ENCODE measurements at places on chromosomes 1 and 21.
A peak's percentile ranks its signal among the peaks of the same experiment; 100 is the strongest.

GRCh38 chr1:157369808-157370521 is 182.3 kb downstream of the FCRL5 start:
- DNase-seq, result no peak

DNA sequence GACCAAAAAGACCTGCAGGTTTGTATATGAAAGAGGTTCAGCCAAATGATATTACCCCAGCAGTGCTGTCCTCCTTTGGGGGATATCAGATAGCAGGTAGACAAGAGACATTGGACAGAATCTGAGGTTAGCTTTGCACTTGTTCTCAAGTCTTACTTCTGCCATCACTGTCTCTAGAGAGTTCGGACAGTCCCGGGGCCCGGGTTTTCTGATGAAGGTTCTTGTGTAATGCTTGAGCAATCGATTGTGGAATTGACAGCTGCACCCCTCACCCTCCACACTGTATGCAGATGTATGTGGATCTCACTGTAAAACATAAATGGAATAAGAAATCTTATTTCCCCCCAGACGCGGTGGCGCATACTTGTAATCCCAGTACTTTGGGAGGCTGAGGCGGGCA is 56.2 kb upstream of the MORC3 start:
- DNase-seq, result no peak

- no peak for DNase-seq
These were observed 50.4 kb downstream of the RHOU start for GRCh38 chr1:228785366-228786330.

GRCh38 chr1:91173346-91173890 is 151.6 kb upstream of the ZNF644 start:
- DNase-seq, result no peak

DNA sequence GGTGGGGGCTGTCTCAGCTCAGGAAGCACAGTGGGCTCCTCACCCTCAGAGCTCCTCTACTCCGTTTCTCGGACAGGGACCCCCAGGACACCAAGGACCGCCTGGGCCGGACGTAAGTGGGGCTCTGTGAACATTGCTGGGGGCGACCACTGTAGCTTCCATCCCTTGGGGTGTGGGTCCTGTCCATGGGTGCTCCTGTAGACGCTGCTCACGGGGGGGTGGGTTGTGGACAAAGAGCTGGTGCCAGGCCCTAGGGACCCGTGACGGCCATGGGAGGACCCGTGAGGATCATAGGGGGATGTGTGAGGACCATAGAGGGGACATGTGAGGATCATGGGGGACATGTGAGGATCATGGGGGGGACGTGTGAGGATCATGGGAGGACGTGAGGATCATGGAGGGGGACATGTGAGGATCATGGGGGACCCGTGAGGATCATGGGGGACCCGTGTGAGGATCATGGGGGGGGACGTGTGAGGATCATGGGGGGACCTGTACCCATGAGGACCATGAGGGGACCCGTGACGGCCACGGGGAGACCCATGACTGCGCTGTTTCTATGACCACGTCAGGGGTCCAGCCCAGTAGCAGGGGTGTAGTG is 18.1 kb downstream of the COL6A1 start:
- DNase-seq, result no peak

DNA sequence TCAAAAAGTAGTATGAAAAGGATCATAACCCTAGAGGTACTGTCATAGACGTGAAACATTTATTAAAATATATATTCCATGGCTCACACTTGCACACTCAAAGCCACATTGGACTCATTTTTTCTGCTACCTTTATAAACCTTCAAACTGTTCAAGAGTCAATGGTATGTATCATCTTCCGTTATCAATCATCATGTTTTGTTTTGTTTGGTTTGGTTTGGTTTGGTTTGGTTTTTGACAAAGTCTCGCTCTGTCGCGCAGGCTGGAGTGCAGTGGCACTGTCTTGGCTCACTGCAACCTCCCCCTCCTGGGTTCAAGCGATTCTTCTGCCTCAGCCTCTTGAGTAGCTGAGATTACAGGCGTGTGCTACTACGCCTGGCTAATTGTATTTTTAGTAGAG is 1.8 kb downstream of the IFNAR2 start:
- DNase-seq, result no peak

- DNase-seq, result peak; percentile 74
These were observed 21.0 kb downstream of the PDE9A start for GRCh38 chr21:42674351-42674940.

- no peak for DNase-seq
These were observed 86.4 kb upstream of the LRRC8D start for GRCh38 chr1:89734442-89734841.

DNA sequence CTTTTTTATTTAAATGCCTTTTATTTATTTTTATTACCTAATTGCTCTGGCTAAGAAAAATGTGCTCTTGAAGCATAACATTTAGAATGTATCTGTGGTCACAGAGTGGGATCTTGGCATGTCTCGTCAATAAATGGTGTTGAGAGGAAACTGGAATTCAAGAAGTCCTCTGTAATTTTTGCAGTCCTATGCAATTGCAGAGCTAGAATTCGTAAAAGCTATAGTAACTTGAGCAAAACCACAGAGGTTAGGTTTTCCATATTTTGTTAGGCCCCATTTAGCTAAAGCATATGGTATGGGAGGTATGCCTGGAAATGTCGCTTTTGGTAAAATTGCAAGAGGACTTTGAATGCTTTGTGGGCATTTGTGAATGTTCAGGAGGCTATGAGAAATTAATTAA is 466.7 kb upstream of the NFIA start:
- no peak for DNase-seq

- DNase-seq, result no peak
These were observed 60.8 kb downstream of the NDUFS5 start for GRCh38 chr1:39086865-39087409.

DNA sequence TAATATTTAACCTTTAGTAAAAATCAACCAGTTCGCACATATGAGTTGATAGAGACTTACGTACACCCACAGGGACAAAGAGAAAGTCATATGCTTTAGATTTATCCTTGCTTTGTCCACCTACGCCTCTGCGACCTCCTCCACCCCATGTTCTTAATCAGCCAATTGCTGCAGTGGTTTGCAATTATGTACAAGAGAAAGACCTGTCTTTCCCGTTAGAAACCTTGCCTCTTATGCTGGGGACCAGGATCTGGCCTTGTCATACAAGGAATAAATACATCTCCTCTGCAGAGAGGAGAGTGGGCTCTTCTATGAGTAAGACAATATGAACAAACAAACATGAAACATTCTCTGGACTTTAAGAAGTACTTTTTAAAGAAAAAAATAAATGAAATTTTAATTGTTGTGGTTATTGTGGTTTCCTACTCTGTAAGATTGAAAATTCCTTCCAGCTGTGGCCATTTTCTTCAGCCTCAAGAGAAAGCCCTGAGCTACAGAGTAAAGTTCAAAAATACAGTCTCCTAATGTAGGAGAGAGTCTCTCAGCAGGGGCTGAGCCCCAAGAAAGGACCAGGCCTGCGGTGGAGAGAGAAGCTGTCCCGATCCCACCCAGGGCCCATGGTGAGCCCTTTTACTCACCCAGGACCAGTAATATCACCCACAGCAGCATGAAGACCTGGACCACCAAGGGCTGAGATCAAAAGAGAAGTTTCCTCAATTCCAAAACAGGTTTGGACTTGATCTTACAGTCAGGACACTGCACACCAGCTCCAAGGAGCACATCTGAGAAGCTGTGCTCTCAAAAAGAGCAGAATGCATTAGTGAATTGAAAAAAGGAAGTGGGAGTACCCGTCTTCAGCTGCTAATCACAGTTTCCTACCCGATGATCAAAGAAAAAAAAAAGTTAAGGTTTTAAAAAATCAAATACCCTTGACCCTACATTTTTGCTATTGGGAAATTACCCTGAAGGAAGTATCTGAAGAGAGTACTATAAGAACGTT is at the start of gene FCRL5:
Gene FCRL5, minus strand, starts transcription at position 822 of the 1,000 bp plus-strand sequence. Its CDS starts 153 bp downstream, at position 669.
- no peak for DNase-seq

GRCh38 chr1:40758578-40759343 is 24.8 kb upstream of the KCNQ4 start:
- no peak for DNase-seq

- no peak for DNase-seq
These were observed 11.4 kb downstream of the ALDH9A1 start for GRCh38 chr1:165686971-165687433.

DNA sequence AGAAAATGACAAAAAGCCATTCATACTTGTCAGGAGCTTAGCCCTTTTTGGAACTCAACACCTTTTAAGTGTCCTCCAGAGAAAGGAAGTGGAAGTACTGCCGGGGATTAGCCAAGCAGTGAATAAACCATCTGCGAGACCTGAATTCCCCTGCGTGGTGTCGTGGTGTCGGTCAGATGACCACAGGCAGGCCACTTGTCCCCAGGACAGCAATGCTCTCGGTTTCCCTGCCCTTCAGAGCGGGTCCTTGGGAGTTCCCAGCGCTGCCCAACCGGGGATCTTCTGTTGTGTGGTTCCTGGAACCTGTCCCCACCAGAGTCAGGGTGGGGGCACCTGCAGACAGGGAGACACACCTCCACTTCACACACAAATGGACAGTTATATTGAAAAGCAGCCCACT is 9.2 kb downstream of the GPR157 start:
- no peak for DNase-seq

- DNase-seq, result no peak
These were observed 48.1 kb downstream of the TENT5C start for GRCh38 chr1:117653732-117654492.

DNA sequence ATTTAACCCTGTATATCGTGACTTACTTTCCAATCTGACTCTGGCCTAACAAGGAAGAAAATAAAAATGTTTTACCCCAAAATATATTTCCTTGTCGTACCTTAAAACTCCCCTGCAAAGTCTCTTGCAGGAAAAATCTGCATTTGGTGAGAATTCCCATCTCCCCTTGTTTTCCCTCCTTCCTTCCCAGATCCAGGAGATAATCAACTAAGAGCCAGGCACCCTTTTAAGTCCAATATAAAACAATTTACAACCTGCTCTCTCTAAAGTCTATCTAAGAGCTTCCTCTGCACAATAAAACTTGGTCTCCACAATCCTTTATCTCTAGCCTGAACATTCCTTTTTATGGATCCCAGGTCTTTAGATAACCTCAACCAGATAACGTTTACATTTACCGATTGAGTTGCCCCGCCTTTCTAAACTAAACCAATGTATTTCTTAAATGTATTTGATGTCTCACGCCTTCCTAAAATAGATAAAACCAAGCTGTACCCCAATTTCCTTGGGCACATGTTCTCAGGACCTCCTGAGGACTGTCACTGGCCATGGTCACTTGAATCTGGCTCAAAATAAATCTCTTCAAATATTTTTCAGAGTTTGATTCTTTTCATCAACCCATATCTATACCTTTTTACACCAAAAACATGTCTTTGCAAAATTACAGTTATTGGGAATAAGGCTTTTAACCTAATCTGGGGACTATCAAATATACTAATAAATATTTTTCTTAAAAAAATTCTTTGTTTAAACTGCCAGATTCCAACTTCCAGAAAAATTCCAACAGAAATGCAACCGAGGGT is 993 bp downstream of the DDX59 start:
- no peak for DNase-seq

- no peak for DNase-seq
These were observed 58.4 kb upstream of the KAZN start for GRCh38 chr1:14539953-14540563.

- no peak for DNase-seq
These were observed 69.9 kb upstream of the WDR26 start for GRCh38 chr1:224504297-224505041.

DNA sequence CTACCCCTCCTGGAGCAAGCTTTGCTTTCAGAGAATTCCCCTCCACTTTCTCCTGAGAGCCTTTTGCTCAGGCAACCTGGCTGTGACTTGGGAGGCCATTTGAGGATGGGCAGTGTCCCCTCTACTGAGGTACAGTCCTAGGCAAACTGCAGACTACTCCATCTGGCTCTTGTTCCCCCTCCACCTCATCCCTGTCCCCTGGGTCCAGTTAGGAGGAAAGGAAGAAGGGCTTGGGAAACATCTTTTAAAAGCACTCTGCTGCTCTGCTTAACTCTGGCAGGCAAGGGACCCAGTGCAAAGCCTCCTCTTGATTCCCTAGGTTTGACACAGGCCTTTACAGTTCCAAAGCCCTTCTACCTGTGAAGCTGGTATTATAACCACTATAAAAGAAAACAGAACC is 108.2 kb downstream of the NAV1 start:
- no peak for DNase-seq

GRCh38 chr1:35589516-35590427 is 16.7 kb downstream of the TFAP2E start:
- DNase-seq, result no peak

DNA sequence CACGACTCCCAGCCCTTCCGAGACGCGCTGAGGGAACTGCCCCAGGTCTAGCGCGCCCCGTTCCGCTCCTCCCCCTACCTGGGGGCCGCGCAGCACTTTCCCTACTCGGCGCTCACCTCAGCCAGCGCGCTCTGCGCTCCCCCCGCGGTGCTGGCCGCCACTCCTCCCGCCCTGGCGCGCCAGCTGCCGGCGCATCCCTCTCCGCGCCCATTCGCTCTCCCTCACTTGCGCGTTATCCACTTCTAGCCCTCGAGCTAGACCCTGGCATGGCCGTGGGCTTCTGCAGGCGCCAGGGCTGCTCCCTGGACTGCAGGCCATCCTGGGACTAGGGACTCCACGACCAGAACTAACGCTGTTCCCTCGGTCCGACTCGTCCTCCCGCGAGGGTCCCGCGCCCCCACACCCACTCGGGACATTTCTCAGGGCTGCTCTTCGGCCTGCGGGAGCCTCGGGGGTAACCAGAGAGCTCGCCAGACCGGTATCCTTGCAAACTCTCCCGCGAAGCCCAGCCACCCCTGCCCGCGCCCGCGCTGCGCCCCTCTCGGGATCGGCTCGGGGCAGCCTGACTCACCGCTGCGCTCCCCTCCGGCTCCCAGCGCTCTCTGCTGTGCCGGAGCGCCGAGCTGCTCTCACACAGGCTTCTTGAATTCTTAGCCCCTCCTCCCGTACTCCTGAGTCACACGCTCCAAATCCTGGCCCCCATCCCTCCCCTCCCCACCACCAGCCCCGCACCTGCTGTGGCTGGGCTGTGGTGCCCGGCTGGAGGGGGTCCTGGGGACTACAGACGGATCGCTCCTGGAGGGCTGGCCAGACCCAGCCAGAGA is at the start of gene NGF:
Gene NGF, minus strand, starts transcription at position 617 of the 824 bp plus-strand sequence. CDS start 51,454 bp downstream, outside the sequence.
- peak; percentile 82 for DNase-seq

- DNase-seq, result no peak
These were observed 22.5 kb downstream of the MAN1A2 start for GRCh38 chr1:117389779-117390178.

DNA sequence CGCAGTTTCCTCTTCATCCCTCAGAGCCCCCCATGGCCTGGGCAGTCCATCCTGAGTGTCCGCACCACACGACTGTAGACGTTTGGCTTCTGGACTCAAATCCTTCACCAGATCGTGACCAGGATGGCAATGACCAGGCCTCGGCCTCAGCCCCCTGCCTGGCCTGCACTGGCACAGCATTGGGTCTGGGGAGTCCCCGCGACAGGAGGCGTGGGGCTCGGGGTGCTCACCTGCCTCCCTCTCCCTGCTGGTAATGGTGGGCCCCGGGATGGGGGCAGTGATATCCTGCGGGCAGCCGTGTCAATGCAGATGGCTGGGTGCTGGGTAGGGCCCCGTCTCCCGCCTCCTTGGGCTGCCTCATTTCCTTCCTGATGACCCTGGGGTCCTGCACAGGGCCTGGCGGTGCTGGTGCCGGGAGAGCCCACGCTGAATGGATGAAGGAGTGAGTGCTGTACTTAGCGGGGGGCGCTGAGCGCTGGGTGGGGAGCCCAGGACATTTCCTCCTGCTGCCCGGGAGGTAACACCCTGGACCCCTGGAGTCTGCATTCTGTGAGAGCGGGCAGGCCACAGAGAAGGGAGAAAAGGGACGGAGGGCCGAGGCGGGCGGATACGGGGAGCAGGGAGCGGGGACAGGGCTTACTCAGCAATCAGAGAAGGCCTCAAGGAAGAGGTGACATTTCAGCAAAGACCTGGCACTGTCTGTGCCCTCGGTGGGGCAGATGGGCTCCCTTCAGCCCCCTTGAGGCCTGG is 2.1 kb upstream of the TNFRSF14 start:
- DNase-seq, result no peak

- DNase-seq, result peak; percentile 68
These were observed at the start of gene NUP210L for GRCh38 chr1:154154534-154155191. Gene NUP210L, minus strand, starts transcription at chr1:154155073.
